ENCODE measurements at places on chromosomes 12 and 14.

DNA sequence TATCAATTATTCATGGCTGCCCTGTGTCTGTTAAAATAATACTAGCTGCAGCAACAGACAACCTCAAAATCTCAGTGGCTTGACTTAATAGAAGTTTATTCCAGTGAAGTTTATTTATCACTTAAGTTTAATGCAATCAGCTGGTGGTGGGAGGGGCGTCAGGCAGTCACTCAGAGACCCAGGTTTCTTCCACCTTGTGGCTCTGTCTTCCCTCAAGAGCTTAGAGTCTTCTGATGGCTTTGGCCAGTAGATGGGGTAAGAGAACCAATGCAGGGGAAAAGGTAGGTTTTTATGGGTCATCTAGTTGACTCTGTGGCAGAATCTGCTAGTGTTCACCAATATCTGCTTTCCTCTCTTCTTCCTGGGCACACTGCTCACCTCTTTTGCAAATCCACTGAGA lies 668.9 kb downstream of the AACS start:
- DNase-seq = no peak

GRCh38 chr12:56020423-56021184 lies at the start of gene IKZF4:
TSS of gene IKZF4 (plus strand) at chr12:56021043. CDS start at chr12:56021494, 451 bp downstream.
- no peak for DNase-seq

DNA sequence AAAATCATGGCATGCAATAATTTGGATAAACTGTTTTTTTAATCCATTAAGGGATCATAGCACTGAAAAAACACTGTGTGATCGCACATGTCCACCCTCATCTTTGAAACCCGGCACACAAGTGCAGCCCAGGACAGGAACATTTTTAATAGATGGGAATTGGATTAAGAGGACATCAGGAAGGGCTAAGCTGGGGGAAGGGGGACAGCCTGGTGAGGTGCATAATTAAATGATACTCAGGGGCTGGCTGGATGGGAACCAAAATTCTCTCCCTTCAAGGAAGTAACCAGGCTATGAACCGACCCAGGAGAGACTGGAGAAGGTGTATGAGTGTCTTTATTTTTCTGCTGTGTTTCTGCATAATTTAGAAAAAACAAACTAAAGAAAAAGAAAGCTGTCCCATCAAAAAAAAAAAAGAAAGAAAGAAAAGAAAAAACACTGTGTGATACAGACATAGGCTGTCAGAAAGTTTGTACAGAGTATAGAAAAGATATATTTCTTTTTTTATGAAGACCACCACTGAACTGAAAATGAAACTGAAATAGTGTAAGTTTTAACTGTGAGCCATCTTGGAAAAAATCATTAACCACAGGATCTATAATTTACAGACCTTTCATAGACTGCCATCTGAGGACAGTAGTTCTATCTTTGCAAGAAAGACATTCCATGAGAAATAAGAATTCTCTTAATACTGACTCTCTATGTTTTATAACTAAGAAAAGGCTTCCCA lies 75.1 kb upstream of the SLC38A4 start:
- no peak for DNase-seq

DNA sequence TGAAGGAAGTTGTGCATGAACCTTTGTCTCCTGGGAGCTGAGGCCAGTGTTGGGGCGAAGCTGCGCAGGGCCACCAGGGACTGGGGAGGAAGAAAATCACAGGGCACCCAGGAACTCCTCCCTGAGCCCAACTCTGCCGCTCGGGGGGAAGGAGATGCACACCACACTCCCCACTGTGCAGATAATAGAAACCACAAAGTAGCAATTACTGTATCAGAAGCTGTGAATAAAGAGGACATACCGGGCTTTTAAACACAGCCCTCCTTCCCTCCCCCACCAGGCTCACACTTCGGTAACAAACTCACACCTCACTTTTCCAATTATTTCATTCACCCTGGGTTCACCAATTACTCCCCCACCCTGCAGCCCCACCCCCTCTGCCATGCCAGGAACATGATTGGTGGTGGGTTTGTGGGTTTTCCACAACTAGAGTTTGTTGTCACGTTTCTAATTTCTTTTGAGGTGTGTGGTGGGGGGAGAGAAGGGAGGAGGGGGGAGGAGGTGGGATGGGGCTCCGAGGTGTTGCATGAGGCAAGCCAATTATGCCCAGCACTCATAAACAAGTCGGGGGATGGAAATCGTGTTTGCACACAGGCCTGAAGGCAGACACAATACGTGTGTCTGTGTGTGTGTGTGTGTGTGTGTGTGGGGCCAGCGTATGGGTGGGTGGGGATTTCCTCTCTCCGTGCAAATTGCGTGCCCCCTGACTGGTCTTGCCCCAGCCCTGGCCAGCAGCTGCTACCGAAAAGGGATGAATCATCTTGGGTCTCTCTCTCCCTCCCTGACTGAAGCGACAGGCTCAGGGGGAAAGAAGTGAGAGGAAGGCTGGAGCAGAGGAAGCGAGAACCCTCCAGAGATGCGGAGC lies 103.3 kb downstream of the RBM19 start:
- no peak for DNase-seq

GRCh38 chr14:54329082-54329695 lies 67.6 kb upstream of the CDKN3 start:
- DNase-seq = peak; percentile 5

GRCh38 chr12:91722072-91722471 lies 423.6 kb downstream of the BTG1 start:
- peak; percentile 42 for DNase-seq
